Dermis microvascular lymphatic vessel endothelial cell (primary cell): ENCODE measurements at places on chromosomes 5 and 9.
A peak's percentile ranks its signal among the peaks of the same experiment; 100 is the strongest.

- no peak for DNase-seq
These were observed 1899.8 kb upstream of the ACO1 start for GRCh38 chr9:30484690-30485089.

- no peak for DNase-seq
These were observed 6.6 kb upstream of the NRG2 start for GRCh38 chr5:140049713-140050112.

DNA sequence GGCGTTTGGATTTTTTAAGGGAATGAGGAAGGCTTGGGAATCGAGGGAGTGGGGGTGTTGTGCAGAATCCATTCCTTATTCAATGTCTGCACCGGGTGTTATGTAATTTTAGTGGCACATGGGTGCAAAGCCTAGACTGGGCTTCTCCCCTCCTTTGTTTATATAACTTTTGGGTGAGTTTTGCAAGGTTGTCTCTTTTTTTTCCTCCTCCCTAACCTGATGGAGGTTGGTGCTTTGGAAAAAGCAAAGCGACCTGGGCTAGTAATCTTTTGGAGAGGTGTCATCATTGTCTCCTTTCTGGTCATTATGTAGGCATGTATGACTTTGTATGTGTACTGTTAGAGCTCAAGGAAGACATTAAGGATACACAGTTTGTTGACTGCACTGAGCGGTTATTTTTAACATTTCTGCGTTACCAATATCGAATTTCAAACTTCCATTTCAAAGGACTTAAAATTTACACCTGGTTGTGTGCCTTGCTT lies 3.1 kb downstream of the SMARCA2 start:
- DNase-seq, result no peak

DNA sequence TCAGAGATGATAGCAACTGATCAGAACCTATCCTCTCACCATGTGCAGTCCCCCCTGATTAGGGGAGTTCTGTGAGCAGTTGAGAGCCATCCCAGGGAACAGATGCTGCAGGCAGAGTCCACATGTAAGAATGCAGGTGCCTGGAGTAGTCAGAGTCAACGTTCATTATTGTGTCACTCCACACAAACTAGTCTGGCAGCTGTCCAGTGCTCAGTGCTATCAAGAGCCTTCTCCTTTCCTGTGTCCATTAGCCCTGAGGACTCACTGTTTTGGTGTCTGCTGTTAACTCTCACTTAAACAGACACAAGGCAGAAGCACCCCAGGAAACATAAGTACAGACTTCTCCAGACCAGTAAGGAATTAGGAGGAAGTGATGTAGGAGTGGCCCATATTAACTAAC lies 2.5 kb downstream of the SH3TC2 start:
- peak; percentile 94 for DNase-seq
